ENCODE measurements at places on chromosomes 2 and 18.

DNA sequence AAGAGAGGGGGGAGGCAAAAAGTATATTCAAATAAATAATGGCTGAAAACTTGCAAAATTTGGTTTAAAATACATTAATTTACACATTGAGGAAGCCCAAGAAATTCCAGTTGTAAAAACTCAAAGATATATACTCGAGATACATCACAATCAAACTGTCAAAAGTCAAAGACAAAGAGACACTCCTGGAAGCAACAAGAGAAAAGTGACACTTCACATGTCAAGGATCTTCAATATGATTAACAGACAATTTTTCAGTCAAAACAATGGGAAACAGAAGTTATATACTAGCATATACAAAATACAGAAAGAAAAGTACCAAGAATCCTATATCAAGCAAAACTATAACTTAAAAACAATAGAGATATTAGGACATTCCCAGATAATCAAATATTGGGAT lies 170.2 kb downstream of the CCDC178 start:
- no peak for DNase-seq

- DNase-seq: no peak
Measured at GRCh38 chr2:181934694-181935093, 43.2 kb downstream of the ITPRID2 start.

DNA sequence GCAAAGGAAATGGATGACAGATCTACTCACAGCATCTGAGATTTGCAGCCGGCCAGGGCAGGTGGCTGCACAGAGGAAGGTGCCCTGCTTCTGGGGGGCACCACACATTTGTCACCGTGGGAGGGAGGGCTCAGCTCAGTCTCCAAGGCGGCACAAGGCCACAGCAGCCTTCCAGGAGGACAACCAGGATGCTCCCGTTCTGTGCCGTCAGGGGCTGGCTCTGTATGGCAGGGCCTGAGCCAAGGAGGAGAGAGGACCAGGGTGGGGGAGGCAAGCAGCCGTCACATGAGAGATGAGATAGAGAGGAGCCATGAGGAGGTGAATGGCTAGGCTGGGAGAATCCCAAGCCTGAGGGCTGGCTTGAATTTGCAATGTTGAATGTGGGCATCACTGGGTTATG lies 4.6 kb upstream of the BOK start:
- DNase-seq: no peak

GRCh38 chr18:28287146-28287545 lies 110.2 kb upstream of the CDH2 start:
- no peak for DNase-seq

DNA sequence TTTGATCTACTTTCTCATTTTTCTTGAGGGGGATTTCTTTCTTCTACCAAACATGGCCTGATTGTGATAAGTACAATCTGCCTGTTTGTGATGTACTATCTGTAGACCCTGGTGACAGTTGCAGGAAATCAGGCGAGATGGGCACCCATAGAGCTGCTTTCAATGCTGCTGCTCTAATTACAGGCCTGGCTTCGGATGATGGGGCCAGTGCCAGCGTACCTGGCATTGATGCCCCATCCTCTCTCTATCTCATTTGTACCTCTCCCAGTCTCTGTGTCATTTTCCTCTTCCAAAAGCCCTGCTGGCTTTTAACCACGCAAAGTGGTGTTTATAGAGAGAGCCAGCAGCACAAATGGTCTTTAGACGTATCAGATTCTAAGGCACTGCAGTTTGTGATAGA lies 69.9 kb downstream of the KCTD18 start:
- DNase-seq: no peak

DNA sequence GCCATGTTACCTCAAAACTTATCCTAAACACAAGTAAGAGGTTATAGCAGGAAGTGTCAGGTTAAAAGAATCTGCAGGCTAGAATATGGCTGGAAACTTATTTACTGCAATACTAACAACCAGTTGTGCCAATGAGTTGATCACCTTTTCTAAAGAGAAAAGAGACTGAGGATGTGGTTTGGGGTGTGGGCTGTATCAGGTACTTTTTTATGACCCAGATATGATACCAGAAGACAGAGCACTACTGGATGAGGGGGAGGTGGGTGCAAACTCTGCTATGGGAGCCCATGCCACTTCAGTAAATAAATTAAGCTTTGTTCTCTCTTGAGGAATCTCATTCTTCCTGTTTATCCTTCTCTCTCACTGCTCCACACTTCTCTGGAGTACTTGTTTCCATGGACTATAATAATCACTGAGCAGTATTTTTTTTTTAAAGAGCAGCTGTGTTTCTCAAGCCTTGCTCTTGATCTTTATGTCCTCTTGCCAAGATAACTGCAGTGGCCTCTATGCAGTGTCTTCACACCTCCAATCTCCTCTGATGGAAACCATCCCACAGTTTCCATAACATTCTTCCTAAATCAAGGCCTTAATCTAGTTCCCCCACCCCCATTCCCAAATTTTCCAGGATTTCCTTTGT lies 51.2 kb upstream of the NOSTRIN start:
- peak; percentile 64 for DNase-seq

DNA sequence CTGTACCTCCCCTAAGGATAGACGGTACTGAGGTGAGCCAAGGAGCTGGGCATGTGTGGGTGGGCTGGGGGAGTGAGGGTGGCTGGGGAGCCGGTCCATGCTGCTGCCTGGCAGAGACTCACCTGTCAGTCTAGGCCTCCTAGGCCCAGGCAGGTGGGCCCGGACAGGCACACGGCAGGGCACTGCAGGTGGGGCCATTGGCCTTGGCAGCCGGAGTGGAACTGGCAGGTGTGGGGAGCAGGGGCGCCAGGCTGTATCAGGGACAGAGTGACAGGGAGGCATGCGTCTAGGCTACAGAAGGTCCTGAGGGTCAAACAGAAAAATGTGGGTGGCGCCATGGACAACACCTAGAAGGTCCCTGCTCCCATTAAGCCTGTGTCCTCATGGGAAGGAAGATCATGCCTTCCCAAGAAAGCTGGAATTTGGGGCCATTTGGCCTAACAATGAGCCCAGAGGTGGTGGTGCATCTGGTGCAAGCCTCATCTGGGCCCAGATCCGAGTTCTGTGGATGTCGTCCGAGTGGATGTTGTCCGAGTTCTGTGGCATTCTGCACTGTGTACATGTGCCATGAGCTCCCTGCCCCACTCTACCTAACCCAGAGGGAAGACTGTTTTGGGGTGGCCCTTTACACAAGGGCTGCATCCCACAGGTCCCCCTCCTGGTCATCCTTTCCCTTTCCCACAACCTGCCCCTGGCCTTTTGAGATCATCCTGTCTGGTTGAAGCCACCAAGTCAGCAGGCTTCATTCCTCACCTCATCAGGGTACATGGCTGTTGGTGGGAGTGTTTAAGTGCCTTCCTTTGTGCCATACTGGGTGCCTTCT lies 249.7 kb downstream of the GLI2 start:
- DNase-seq: no peak

- DNase-seq: no peak
Measured at GRCh38 chr2:175834477-175834876, 167.6 kb downstream of the LNPK start.

- no peak for DNase-seq
Measured at GRCh38 chr2:112483042-112483473, 1.1 kb downstream of the TTL start.

GRCh38 chr2:153986488-153987229 lies 114.9 kb downstream of the GALNT13 start:
- no peak for DNase-seq

- DNase-seq: no peak
Measured at GRCh38 chr2:104945121-104945520, 91.2 kb downstream of the POU3F3 start.

DNA sequence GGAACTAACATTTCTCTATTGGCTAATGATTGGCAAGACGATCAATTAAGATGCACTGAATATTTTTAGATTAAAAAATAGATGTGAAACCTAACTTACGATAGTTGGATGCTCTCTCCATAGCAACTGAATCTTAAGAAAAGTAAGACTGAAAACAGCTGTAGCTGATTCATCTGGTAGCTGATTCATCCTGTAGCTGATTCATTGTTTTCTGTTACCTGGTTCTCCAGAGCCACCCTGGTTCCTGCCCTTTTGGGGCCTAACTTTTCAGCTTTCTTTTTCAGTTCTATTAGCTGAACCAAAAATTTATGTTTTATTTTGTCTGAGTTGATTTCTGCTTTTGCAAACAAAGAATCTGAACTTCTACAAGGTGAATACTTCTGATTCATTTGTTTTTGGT lies 22.7 kb upstream of the SPR start:
- no peak for DNase-seq

DNA sequence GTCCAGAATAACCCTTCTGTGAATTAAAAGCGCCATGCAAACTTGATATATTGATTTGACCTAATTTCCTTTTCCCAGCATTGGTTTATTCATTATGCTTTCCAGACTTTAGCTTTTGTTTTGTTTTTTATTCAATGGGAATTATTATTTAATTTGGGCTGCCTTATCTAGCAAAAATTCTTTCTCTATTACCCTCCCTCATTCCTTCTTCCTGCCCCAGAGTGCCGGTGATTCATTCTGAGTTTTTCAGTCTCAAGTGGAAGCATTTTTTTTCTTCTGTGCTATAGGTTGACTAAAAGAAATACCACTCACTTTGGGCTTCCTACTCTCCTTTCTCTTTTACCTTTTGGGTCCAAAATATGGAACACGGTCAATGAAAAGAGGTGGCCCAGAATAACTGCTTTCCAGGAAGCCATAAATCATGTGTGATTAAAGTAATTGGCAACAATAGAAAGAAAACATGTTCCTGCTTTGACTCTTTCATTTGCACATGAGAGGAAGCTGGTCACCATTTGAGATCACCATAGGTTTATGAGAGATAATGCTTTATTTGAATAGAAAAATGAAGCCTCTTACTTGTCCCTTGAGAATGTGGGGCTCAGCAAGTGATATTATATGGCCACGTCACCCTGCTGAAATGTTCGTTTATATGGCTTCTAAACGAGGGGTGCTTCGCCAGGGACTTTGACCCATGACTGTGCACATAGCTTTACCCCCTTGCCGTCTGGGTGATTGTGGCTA lies 422.8 kb upstream of the ZEB2 start:
- DNase-seq: no peak

GRCh38 chr2:119206201-119206600 lies 17.4 kb upstream of the STEAP3 start:
- DNase-seq: no peak

- DNase-seq: no peak
Measured at GRCh38 chr2:240741091-240741490, 49.4 kb downstream of the AQP12A start.

GRCh38 chr2:1910021-1910420 lies 165.7 kb upstream of the PXDN start:
- DNase-seq: no peak

- no peak for DNase-seq
Measured at GRCh38 chr2:64326578-64327050, 127.3 kb upstream of the LGALSL start.

DNA sequence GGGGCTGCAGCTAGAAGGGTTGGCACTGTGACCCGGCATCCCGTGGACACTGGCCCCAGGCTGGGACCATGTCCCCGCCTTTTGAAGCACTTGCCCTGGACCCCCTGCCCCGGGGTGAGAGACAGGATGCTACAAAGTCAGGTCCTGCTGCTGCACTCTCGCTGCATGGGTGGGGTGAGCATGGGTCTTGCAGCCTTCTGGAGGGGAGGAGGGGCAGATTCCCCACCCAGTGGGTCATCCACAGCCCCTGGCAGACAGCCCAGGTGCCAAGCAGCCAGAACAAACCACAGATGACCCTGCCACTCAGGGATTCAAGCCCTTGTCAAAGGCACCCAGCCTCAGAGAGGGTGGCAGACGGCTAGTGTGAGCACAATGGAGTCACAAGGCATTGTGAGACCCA lies 5.7 kb upstream of the NMUR1 start:
- no peak for DNase-seq

DNA sequence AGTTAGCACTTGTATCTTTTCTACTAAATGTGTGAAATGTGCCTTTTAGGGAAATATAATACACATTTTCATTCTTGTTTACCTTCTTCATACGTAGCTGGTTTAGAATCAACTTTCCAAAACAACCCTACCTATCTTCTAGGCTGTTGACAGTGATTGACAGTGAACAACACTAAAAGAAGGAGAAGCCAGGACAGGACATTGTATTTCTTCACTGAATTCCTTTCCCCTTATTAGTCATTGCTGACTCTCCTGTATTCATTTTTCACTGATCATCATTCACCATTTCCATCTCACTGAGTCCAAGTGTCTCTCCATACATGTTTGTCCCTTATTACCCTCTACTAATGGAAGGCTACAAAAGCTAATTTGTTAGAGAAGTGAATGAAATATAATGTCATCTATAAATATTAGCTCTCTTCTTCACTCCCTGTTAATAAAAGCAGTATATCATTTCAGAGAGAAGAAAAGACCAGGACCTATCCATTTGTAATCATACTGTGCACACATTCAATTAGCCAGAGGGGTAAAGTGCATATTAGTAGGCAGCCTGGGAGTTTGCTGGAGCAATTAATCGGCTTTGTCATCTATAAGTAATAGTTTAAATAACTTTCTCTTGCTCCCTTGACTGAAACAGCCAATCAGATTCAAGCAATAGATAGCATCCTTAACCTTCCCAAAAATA lies 192.5 kb upstream of the FOSL2 start:
- no peak for DNase-seq

- no peak for DNase-seq
Measured at GRCh38 chr2:159262226-159262625, 24.3 kb downstream of the WDSUB1 start.

DNA sequence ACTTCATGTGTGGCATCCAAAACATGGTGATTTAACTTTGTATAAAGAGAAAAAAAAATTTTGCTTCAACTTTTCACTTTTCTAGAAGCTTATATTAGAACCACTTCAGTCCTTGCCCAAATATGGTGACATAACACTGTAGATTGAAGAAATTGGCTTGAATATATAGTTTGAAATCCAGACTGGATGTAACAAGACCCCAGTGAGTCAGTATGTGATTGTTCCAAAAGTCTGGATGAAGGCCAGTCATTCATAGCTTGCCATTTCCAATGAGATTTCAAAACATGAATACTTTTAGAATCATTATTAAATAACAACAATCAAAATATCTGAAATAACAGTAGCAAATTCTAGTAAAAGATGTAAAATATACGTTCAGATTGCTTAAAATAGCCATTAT lies 104.8 kb upstream of the FN1 start:
- DNase-seq: no peak
